Activated T-cell treated with anti-CD3 and anti-CD28 coated beads, Interleukin-2, amount 50 U/mL, for 1 hour (primary cell): ENCODE measurements at places on chromosomes 3 and 15.

- DNase-seq: no peak
Observed at GRCh38 chr3:126935756-126936509, 47.0 kb upstream of the PLXNA1 start.

DNA sequence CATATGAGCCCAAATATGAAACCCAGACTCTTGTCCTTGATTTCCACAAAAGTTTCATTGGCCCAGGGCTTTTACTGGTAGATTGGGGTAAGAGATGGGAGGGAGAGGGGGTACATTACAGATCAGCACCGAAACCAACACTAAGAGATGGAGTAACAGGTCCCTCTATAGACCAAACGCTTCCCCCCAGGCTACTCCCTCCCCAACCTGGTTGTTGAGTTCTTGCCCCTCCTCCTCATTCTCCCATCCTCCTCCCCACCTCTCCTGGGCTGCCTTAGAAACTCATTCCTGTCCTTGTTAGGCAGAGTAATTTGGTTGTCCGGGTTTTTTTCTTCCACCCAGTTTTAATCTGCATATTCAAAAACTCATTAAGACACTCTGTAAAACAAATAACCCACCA lies 74.1 kb downstream of the MESD start:
- DNase-seq: no peak

DNA sequence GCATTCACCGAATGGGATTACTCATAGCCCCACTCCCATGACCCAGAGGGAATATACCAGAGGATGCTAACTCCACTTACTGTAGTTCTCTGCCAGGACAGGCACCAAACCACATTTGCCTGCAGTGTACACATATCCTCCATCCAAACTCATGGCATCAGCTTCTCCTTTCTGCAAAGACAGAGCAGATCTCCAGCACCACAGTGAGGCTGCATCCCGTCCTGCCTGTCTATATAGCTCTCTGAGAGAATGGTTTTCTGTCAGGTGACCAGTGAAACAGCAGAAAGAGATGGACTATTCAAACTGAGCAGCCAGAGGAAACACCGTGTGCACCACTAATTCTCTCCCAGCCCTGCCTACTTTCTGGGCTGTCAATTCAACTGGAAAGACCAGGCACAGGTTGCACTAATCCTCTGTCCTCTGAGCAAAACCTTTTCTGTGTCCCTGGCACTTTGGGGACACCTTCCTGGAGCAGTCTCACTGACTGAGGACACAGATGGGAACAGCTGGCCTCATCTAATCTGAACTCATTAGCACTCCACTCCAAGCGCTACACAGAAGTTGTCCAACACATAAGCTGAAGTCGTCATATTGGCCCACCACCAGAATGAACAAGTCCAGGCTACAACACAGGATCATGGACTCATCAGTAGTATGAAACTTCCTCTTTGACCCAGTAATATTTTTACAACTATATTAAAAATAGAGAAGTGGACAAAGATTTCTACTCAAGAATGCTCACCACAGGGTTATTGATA lies 17.3 kb downstream of the LTF start:
- DNase-seq: no peak

- no peak for DNase-seq
Observed at GRCh38 chr15:34821831-34822230, 26.5 kb upstream of the ACTC1 start.

DNA sequence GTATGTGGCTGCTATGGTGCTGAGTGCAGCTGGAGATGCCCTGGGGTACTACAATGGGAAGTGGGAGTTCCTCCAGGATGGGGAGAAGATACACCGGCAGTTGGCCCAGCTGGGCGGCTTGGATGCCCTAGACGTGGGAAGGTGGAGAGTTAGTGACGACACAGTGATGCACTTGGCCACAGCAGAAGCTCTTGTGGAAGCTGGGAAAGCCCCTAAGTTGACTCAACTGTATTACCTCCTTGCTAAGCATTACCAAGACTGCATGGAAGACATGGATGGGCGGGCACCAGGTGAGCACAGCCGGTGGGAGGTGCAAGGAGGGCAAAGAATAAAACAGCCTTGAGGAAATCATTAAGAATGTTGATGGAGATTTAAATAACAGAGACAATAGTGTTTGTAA lies 2.9 kb downstream of the ADPRH start:
- DNase-seq: no peak

DNA sequence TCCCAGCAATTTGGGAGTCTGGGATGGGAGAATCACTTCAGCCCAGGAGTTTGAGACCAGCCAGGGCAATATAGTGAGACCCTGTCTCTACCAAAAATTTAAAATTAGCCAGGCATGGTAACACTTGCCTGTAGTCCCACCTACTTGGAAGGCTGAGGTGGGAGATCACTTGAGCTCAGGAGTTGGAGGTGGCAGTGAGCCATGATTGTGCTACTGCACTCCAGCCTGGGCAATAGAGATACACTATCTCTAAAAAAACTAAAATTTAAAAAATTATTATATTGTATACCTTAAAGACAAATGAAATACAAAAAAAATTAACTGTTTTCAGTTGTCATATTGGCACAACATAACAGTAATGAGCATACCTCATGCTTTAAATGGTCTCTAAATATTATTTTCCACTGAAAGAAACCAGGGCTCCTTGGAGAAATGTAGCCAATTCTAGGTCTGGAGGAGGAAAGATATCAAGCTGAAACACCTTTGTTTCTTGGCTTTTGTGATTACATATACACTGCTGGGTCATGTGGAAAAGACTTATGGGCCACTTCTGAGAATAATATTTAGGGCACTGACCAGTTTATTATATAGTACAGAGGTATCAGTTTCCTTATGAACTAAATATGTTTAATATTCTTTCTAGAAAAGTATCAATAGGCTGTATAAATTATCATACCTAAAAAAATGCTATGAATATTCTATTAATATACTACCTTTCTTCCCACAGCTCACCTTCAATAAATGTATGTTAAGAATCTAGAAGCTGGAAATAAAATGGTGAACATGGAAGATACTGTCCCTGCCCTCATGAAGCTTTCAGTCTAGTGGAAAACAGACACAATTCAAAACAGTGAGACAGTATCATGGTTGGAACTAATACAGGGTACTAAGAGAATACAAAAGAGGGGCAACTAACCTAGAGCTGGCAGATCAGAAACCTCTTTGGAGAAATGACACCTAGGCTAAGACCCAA lies 119.5 kb downstream of the TMCC1 start:
- DNase-seq: no peak

GRCh38 chr3:30502051-30502741 lies 104.2 kb upstream of the TGFBR2 start:
- no peak for DNase-seq

- no peak for DNase-seq
Observed at GRCh38 chr3:88773766-88774165, 333.7 kb upstream of the EPHA3 start.

DNA sequence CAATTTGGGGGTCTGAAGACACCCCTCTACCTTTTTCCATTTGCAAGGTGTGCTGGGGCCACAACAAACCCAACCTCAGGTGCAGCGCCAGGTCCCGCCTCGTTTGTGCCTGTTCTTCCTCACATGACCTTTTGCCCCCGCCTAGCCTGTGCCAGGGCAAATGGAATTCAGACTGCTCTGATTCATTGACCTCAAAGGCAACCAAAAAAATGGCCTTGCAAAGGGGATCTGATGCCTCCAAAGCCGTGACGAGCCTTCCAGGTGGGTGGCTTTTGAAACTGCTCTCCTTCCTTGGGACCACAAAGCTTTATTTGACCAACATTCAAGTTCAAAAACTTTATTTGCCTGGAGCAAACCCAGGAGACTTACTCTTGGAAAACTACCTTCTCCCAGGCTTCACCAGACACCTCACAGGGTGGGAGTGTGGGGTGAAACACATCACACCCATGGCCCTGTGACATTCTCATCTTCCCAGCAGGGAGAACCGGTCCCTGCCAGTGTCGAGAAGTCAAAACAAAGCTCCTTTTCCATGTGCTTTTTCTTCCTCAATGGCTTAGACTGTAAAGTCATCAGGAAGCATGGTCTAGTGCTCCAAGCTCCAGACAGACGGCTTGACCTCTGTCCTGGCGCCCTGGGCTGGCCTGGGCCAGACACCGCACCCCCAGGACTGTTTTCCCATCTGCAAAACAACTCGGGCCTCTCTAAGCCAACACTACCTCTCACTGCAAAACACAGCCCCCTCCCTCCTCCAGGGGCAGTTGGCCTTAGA lies 103.9 kb upstream of the HES1 start:
- no peak for DNase-seq

- no peak for DNase-seq
Observed at GRCh38 chr3:24725514-24726255, 231.0 kb upstream of the THRB start.

DNA sequence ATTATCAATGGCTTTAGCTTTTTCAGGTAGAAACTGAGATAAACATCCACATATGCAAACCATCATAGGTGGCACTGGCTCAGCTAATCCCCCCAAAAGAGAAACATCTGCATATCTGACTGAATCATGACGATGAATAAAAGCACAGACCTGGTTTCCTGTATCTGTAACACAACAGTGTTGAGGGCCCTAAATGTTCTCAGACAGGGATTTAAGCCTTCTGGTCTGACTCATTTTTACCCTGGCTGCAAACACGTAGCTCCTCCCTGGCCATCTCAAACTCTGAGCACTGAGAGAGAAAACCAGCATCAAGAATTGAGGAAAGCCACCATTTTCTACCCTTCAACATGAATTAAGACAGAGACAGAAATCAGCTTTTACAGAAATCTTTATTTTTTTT lies 35.2 kb downstream of the GLB1 start:
- no peak for DNase-seq

GRCh38 chr3:43012174-43012573 lies 33.1 kb downstream of the GASK1A start:
- no peak for DNase-seq

GRCh38 chr3:16904423-16905417 lies 20.0 kb downstream of the PLCL2 start:
- no peak for DNase-seq

GRCh38 chr3:30628901-30629590 lies 22.6 kb downstream of the TGFBR2 start:
- DNase-seq: no peak

GRCh38 chr15:99707473-99708270 lies 25.6 kb downstream of the LYSMD4 start:
- DNase-seq: no peak
